ENCODE measurements at places on chromosomes 5 and 9. TPM values are rescaled to one million over a fixed set of nuclear protein-coding genes. Genes with fewer than 3 reads are reported as not detected.

DNA sequence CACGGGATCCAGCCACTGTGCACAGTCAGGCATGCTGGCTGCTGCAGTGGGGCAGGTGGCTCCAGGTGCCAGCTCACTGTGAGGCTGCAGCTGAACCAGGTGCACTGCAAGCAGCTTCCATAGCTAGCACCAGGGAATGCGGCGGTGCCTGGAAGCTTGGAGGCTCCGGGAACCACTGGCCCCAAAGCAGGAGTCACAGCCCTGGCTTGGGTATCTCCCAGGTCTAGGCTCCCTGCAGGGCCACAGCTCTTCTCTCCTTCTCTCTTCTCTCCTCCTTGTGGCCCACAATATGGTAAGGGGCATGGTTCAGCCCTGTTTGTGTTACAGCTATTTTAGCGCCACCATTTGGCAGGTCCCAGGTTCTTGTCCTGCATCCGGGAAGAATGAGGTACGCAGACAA is 6.7 kb upstream of the MTMR12 start:
- DNase-seq: no peak

Gene RAD1
- polyA plus RNA-seq: 19.9 TPM

DNA sequence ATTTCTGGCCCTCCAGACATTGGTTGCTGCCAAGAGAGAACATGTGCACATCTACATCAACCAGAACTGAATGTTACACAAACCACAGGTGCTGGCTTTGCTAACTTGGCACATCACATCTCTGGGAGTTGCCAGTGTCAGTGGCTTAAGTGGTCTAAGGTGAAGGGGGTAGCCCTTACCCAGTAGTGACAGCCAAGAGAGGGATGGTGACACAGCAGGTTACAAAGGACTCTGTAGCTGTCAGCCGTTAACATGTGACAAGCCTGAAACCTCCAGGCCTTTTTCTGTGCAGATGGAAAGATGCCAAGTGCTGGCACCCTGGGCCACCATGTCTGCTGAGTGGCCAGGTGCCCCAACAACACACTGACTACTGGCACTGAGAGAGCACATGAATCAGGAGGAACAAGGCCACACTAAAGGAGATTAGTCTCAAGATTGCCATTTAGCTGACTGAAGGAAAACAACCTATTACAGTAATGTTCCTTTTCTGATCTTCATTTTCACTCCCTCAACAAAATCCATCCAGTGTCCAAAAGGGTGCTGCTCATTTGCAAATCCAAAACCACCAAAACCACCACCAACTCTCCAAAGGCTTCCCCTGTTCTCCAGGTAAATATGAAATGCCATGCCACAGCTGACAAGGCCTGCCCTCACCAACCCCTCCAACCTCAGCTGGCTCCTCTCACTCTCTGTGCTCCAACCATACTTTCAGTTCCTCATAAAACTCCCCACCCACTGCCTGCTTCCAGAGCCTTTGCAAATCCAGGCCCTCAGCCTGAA is 20.2 kb downstream of the SIL1 start:
- DNase-seq: no peak

DNA sequence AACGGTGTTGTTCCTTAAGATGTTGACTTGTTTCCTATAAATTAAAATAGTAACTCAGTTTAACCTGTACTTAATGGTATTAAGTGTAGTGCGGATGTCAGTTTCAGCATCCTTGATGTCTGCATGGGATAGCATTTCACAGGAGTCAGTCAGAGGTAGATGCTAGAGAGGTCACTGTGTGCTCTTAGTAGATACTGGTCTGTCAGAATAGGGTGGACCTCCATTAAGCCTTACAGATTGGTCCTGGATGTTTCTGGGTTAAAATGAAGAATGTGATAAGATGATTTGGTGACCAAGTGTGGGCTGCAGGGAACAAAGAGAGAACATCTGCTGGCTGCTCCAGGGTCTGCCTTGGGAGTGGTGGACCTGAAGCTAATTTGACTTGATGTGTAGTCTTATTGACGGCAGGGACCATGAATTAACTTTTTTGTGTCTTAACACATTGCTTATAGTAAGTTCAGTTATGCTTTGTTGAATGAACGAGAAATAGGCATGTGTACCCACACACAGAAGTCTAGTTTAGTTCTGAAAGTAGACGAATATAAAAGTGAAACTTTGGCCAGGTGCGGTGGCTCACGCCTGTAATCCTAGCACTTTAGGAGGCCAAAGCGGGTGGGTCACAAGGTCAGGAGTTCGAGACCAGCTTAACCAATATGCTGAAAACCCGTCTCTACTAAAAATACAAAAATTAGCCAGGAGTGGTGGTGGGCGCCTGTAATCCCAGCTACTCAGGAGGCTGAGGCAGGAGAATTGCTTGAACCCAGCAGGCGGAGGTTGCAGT is 12.5 kb downstream of the RAB24 start:
- no peak for DNase-seq

Gene ABCA1
- 0.13 TPM for polyA plus RNA-seq

GRCh38 chr5:148403344-148403743 is 19.6 kb downstream of the FBXO38 start:
- DNase-seq: no peak

GRCh38 chr5:20229303-20230005 is 241.5 kb upstream of the CDH18 start:
- DNase-seq: no peak

Gene CER1
- not detected for polyA plus RNA-seq

- DNase-seq: no peak
Measured at GRCh38 chr5:172505403-172505759, 51.1 kb upstream of the SH3PXD2B start.

- no peak for DNase-seq
Measured at GRCh38 chr5:69007163-69007562, 86.7 kb upstream of the SLC30A5 start.

DNA sequence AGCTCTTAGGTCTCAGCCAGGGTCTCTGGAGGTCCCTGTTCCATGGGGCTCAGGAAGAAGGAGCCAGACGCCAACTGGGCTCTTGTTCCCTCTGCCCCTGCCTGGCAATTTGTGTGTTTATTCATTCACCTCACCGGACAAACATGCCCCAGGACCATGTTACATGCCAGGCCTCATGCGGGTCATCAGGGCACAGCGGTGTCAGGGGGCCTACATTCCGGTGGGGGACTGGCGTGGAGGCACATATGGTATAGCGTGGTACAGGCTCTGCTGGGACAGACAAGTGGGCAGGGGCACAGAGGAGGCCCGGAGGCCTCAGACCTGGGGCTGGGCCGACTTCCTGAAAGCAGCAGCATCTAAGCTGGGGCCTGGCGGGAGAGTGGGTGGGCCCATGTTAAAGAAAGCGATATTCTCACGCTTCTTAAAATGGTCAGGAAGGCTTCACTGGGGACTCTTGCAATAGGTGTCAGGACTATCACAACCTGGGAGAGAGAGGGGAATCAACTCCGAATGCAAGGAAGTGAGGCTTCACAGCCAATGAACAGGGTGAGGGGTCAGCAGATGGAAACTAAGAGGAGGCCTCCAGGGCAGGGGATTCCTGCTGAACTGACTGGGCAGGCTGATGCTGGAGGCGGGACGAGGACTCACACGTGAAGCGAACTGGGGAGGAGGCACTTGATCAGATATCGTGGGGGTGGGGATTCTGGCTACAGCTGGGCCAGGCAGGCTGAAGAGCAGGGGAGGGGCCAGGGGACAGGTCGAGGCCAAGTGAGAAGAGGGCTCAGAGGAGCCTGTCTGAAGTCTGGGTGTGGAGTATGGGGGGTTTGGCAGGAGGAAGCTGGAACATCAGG is 41.9 kb downstream of the NCS1 start:
- DNase-seq: no peak

DNA sequence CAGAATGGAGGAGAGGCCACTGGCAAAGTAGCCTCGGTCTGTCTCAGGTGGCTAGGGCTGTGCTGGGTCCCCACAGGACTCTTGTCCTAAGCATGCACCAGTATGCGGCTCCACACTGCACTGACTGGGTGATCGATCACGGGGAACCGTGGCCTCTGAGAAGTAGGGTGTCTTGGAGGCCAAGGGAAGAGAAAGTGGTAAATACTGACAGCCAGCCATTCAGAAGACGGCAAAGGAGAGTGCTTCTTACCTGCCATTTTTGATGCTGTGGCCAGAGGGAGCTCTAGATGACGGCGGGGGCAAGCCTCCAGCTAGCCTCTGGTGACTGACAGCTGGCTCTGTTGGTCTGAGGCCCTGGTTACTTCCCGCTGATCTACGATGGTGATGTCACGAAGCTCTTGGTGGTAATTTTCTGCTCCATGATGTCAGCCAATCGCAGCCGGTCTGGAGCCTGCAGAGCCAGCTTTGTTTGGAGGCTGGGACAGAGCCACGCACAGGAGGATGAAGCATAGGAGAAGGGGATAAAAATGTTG is 40.4 kb upstream of the GADD45G start:
- no peak for DNase-seq
